Ovary (tissue), 10 donors: ENCODE measurements at places on chromosomes 3 and 15. TPM values are rescaled to one million over a fixed set of nuclear protein-coding genes. Genes with fewer than 3 reads are reported as not detected.

DNA sequence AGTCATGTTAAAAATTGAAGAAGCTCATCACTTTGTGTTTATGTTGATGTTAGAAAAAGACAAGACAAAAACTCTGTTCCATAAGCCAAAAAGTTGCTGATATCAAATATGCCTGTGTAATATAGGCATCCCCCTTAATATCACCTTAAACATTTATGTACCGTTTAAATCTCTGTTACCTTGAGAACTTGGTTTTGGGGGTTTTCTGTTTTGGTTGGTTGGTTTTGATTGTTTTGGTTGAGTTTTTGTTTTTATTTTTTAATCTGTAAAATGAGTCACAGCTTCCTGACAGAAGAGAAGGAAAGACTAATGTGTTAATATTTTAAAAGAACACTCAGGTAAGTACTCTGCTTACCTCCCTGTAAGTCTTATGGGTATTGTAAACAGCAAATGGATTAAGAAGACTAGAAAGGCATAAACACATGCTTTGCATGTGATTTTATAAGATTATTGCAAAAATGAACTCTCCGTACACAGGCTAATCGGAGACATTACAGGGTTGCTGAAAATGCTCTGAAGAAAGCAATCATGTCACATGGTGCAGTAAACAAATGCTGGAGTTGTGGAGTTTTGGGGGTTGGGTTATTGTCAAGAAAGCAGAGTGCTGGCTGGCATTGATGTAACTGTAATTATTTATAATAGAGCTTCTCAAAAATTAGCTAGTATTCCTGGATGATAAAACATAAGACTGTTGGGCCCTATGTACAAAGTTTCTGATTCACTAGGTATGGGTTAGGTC, 69.5 kb upstream of the MBNL1 start:
- no peaks in the 10 kb centered on the region for H3K27me3 ChIP-seq
- DNase-seq = no peak

GRCh38 chr15:35725353-35725752, 179.4 kb upstream of the DPH6 start:
- no peaks in the 10 kb centered on the region for H3K36me3 ChIP-seq
- no peak overlapping the region for H3K27ac ChIP-seq
- no peaks in the 10 kb centered on the region for H3K4me1 ChIP-seq
- no peak overlapping the region for H3K4me3 ChIP-seq
- H3K27me3 ChIP-seq = no peaks in the 10 kb centered on the region

DNA sequence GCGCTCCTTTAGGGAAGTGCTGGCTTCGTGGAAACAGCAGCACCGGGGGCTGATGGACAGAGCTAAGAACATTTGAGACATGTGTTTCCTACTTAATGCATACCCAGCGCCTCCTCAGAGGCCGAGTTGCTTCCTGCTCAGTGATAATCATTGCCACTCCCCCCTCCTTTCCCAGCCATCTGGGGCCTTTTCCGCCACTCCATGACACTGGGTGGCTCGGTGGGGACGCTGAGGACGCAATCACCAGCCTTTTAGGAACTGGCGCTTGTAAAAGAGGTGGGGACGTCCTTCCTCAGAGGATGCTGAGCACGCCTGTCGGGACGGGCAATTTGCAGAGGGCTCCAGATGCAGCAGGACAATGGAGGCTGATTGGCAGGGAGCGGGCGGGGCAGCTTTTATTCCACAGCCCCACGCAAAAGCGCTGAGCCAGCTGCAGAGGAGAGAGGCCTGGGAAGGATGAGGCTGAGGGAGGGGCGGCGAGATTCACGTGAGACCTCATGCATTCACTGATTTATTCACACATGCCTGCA, 22.2 kb upstream of the IQSEC1 start:
- H3K36me3 ChIP-seq = no peaks in the 10 kb centered on the region
- no peak overlapping the region for H3K4me3 ChIP-seq
- DNase-seq = no peak
- H3K4me1 ChIP-seq = peaks cover 3% of the 10 kb centered on the region

DNA sequence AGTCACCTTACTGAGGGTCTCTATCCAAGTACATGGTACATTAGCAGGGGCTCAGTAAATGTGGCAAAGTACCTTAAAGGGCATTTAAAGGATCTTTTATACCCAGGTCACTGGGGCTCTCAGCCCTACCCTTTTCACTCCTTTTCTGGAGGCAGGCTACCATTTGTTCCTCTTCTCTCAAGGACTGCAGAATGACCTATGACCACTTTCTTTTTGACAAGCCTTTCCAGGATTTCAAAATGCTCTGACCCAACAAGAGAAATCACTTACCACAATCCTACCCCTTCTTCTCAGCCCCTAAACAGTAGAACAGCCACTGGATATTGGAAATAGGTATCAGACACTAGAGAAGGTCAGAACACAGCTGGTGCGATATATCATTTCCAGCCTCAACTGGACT, 221.8 kb upstream of the TPRG1 start:
- peaks cover 23% of the 10 kb centered on the region for H3K4me1 ChIP-seq
- H3K27me3 ChIP-seq = no peaks in the 10 kb centered on the region
- no peaks in the 10 kb centered on the region for H3K36me3 ChIP-seq
- DNase-seq = no peak

DNA sequence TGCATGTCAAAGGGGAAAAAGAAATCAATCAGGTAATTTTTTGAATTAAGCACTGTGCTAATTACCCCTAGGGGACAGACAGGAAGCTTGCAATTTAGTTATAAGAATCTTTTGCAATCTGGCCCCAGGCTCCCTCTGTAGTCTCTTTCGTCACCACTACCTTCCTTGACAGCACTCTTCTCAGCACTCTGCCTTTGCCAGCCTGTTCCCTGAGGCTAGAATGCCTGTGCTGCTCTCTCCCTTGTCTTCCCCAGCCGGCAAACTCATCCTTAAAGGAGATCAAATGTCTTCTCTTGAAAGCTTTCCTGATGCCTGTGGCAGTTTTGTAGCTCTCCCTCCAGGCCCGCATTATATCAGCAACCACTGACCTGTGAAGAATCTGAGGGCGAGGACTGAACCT, 32.4 kb upstream of the PRTG start:
- H3K27me3 ChIP-seq = no peaks in the 10 kb centered on the region
- DNase-seq = no peak
- no peak overlapping the region for H3K4me3 ChIP-seq

- H3K4me3 ChIP-seq = no peak overlapping the region
- H3K4me1 ChIP-seq = no peaks in the 10 kb centered on the region
- no peak for DNase-seq
- H3K27ac ChIP-seq = no peak overlapping the region
These were observed 30.7 kb downstream of the NR1I2 start for GRCh38 chr3:119812491-119813058.

- no peak for DNase-seq
- no peaks in the 10 kb centered on the region for H3K27me3 ChIP-seq
- no peak overlapping the region for H3K4me3 ChIP-seq
- H3K27ac ChIP-seq = no peak overlapping the region
- H3K4me1 ChIP-seq = no peaks in the 10 kb centered on the region
These were observed 24.2 kb upstream of the LXN start for GRCh38 chr3:158696618-158697017.

DNA sequence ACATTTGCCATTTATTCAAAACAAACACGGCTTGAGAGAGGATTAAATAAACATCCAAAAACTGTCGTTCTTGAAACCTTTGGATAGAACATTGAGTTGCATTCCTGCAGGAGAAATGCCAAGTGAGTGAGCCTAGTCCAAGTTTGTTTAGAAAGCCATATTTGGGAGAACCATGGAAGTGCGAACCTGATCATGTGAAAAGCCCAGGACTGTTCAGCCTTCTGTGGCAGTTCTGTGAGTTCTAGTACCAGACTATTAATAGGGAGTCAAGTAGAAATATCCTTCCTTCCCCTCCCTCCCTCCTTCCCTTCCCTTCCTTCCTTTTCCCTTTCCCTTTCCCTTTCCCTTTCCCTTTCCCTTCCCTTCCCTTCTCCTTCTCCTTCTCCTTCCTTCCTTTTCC, 470.4 kb downstream of the LPP start:
- H3K4me3 ChIP-seq = no peak overlapping the region
- H3K27me3 ChIP-seq = no peaks in the 10 kb centered on the region
- no peak overlapping the region for H3K27ac ChIP-seq
- H3K4me1 ChIP-seq = peaks cover 4% of the 10 kb centered on the region
- no peaks in the 10 kb centered on the region for H3K36me3 ChIP-seq

GRCh38 chr3:45665101-45665572, 24.1 kb upstream of the SACM1L start:
- H3K4me1 ChIP-seq = peaks cover 1% of the 10 kb centered on the region
- no peaks in the 10 kb centered on the region for H3K36me3 ChIP-seq
- H3K27ac ChIP-seq = no peak overlapping the region
- DNase-seq = no peak
- H3K4me3 ChIP-seq = no peak overlapping the region

The OSBPL10 gene
- polyA plus RNA-seq = 2.5 TPM

The TAGLN3 gene
- polyA plus RNA-seq = 0.19 TPM

The LRRIQ4 gene
- polyA plus RNA-seq = 0.05 TPM

The ZBTB47 gene
- 7.7 TPM for polyA plus RNA-seq

The ZNF501 gene
- 3.3 TPM for polyA plus RNA-seq

The ACTRT3 gene
- 1.5 TPM for polyA plus RNA-seq

The NXPE3 gene
- polyA plus RNA-seq = 16.4 TPM
